Lung microvascular endothelial cell (primary cell): ENCODE measurements at places on chromosomes 6 and 20. TPM values are rescaled to one million over a fixed set of nuclear protein-coding genes. Genes with fewer than 3 reads are reported as not detected.

STMND1 gene
- total RNA-seq: not detected in 2 replicates

SGK2 gene
- total RNA-seq: not detected in 2 replicates

TGM2 gene
- 273 and 343 TPM in 2 replicates for total RNA-seq

PDYN gene
- not detected in 2 replicates for total RNA-seq

CD93 gene
- total RNA-seq: 20.8 and 129 TPM in 2 replicates

DDX39B gene
- total RNA-seq: 180 and 306 TPM in 2 replicates

TSPO2 gene
- total RNA-seq: not detected in 2 replicates

FAM184A gene
- under 0.01 and 0.40 TPM in 2 replicates for total RNA-seq

PAK5 gene
- not detected in 2 replicates for total RNA-seq

GSTA1 gene
- total RNA-seq: not detected in 2 replicates

LY6G6C gene
- total RNA-seq: not detected in 2 replicates
